Stimulated activated CD4-positive, alpha-beta T cell treated with anti-CD3 and anti-CD28 coated beads, Interleukin-12 subunit alpha, Interleukin-12 subunit beta, amount 100 ng/mL, for 48 hours (primary cell): ENCODE measurements at places on chromosomes 11 and 22.

DNA sequence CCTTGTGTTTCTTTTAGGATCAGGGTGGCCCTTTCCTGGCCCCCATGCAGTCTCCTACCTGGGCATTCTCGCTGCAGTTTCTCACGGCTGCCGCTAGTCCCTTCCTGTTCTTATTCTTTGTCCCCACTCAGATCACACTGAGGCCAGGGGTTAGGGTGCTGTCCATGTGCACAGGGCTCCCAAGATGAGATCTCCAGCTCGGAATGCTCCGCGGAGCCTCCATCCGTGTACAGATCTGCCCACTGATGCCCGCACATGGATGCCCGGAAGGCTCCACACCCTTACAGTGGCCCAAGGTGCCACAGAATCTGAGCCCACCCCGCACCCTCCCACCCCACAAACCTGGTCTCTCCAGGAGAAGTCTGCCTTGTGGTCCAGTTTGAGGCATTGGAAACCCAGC, 457.3 kb downstream of the TBC1D22A start:
- DNase-seq: no peak

DNA sequence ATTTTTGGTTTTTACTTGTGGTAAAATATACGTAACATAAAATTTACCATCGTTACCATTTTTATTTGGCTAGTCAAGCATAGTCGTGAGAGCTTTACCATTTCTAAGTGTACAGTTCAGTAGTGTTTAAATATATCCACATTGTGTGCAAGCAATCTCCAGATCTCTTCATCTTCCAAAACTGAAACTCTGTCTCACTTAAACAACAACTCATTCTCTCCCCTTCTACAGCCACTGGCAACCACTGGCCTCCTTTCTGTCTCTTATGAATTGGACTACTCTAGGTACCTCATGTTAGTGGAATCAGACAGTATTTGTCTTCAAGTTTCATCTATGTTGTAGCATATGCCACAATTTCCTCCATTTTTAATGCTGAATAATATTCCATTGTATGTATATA, 37.4 kb downstream of the SMC1B start:
- no peak for DNase-seq

DNA sequence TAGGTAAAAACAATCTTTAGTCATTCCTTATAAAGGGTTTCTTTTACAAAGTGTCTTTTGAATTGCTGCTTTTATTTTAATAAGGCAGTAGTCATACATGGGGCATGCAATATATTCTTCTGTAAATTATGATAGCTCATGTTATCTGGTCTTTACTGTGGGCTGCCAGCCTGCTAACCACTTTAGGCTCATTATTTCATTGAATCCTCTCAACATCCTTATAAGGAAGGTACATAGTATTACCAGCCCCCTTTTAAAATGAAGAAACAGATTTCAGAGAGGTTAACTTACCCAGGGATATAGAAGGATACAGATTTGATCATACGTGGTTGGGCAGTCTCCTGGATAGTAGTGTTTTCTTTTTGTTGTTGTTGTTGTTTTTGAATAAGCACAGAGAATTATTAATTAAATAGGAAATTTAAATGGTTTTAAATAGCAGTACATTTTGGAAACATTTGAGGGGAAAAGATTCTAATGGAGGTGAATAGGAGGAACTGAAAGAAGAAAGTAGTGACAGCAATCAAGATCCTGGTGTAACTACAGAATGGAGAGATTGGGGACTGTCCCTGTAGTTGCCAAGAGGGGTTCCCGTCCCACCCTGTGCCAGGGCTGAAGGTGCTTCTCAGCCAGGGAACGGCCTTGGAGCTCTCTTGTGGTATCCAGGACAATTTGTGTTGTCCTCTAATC, 21.0 kb downstream of the SPECC1L start:
- DNase-seq: no peak

GRCh38 chr22:46373921-46374662, 38.6 kb downstream of the TRMU start:
- no peak for DNase-seq

DNA sequence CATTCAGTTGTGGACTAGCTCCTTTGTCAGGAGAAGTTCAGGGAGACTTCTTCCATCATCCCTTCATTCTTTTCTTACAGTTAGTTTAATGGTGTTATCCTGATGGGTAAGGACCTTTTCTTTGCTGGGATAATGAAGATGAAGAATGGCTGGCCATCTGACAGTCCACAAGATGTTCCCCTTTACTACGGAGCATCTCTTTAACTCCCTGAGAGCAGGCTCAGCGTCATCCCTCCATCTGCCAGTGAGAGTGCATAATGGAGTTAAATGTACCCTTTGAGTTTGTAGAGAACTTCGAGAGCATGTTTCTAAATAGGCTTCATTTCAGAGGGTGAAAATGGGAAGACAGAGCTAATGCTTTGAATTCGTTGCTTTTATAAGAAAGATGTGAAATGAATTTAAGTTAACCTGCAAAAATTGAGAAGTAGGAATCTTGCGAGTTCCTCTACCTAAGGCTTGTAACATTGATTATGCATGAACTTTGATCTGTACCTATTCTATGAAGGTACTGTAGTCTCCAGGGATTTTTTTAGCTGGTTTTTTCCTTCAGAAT, 1.7 kb downstream of the EP300 start:
- no peak for DNase-seq

DNA sequence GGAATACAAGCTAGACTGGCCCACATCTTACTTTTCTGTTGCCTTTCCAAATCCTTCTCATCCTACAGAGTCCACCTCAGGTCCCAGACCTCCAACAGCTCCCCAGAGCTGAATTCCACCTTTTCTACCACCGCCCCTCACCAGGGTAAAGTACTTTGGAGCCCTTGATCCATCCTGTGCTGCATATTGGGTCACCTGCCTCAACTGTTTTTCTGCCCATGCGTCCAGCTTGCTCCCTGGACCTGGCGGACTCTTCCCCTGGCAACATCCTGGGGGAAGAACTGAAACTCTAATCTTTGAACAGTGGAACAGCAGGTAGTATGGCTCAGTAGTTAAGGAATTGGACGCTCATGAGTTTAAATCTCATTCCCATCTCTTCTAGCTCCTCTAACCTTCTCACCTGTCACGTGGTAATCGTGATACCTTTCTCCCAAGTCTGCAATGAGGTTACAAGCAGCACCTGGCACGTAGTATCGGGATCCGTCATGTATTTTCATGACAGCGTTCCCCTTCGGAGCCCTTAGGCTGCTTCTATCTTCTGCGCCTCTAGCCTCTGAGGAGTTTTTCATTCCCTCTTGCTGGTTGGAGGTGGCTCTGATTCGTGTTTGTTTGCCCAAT, 98.1 kb downstream of the CEP164 start:
- no peak for DNase-seq

GRCh38 chr22:17268501-17269223, 49.4 kb upstream of the ADA2 start:
- no peak for DNase-seq
